Astrocyte of the hippocampus (primary cell): ENCODE measurements at places on chromosomes 3 and 15.
A peak's percentile ranks its signal among the peaks of the same experiment; 100 is the strongest.

DNA sequence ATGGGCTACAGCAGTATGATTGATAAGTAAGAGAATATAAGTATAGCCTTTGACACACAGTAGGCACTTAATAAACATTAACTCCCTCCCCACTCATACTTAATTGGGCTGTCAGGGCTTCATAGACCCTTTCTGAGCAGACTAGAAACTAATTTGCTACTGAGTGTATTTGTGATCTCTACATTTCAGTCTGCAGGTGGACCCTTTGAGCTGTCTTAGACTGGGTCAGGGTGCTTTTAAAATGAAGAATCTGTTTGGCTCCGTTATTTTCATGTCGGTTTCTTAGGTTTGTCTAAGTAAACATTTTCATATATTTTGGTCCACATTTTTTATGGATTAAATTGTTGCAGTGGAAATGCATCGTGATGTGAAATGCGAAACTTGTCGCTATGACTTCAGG, 50.3 kb upstream of the SELENOK start:
- peak; percentile 2 for DNase-seq

DNA sequence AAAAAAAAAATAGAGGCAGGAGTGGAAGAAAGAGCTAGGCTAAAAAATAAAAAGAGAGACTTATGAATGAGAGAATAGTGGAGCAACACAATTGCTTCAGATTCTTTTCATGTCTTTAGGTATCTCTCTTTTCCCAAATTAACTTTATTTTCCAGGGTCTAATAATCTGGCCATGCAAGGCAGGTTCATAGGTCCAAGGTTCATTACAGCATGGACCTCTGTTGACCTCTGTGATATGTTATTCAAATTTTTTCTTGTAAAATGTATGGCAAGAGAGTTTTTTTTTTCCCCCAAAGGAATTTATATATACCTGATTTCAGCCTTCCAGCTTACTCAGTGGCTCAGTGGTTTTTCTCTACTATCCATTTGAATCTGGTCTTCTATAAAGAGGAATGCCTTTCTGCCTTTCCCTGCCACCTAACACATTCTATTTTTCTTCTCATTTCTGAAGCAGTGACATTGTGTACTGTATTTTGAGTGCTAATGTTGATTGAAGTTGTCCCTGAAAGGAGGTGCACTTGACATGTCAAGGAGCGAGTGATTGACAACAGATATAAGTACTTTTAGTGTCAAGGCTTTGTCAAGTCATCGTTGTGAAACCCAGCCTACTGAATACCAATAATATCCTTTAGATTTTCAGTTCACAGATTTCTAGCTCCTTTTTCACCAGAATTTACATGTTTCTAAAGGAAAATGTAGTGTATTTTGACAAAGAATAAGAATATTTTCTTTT, 118.5 kb downstream of the MAP2K5 start:
- DNase-seq, result no peak

GRCh38 chr3:107013641-107014040, 363.6 kb upstream of the CCDC54 start:
- DNase-seq, result no peak

DNA sequence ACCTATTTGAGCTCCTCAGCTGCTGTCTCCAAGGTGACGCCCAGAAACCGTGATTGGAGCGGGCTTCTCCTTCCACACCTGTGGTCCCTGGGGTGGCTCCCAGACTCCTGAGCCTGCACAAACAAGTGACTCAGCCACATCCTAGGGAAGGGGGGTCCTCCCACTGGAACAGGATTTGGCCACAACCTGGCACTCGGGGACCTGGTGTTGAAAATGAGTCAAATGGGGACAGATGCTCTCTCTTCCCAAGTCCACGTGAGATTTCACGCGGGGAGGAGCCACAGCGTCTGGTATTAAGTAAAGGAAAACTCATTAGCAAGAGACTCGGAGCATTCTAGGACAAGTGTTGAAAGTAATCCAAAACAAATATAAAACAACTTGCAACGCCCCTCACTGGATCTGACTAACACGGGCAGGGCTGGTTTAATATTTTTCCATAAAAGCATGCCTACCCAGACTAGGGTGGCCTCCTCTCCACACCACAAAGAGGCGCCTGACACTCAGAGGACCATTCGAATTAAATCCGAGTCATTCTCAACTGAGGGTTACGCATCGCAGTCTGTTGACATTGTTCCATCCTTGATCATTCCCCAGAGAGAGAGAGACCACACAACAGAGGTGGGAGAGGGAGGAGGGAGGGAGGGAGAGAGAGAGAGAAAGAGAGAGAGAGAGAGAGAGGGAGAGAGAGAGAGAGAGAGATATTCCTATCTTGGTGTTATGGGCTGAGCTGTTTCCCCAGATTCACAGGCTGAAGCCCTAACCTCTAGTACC, 74.4 kb downstream of the MGLL start:
- peak; percentile 86 for DNase-seq

- peak; percentile 69 for DNase-seq
These were observed 332.3 kb downstream of the THSD4 start for GRCh38 chr15:71447328-71448250.

GRCh38 chr15:59327942-59328341, 44.7 kb downstream of the MYO1E start:
- DNase-seq, result no peak

GRCh38 chr3:134326760-134327593, 47.3 kb downstream of the AMOTL2 start:
- peak; percentile 96 for DNase-seq
